ENCODE measurements at places on chromosomes 1 and 21.

GRCh38 chr1:188350104-188350503 is 1521.4 kb downstream of the PLA2G4A start:
- DNase-seq, result no peak

- DNase-seq, result no peak
Measured at GRCh38 chr21:36923270-36923669, 43.2 kb downstream of the HLCS start.

DNA sequence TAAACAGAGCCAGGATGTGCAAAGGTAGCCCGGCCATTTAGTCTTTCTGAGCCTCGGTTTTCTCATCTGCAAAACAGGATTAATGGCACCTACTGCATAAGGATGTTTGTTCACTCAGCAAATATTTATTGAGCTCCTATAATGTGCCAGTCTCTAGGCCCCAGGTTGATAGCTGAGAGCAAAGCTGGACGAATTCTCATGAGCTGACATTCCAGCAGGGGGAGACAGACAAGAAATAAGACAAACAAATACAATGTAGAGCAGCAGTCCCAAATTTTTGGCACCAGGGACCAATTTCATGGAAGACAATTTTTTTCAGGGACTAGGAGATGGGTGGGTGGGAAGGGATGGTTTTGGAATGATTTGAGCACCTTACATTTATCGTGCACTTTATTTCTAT is 74.3 kb upstream of the PAX7 start:
- no peak for DNase-seq

- no peak for DNase-seq
Measured at GRCh38 chr1:31264790-31265386, 25.2 kb upstream of the NKAIN1 start.

- no peak for DNase-seq
Measured at GRCh38 chr1:163399001-163399400, 77.2 kb downstream of the NUF2 start.
